ENCODE measurements at places on chromosomes 13 and 19.

GRCh38 chr19:42420055-42420544, 7.1 kb downstream of the LIPE start:
- DNase-seq, result no peak

- DNase-seq, result no peak
These were observed 19.2 kb downstream of the SLC27A1 start for GRCh38 chr19:17489392-17490030.

- no peak for DNase-seq
These were observed 53.1 kb downstream of the ARHGAP35 start for GRCh38 chr19:46913852-46914430.

- no peak for DNase-seq
These were observed 62.2 kb downstream of the SMARCA4 start for GRCh38 chr19:11023016-11023415.

DNA sequence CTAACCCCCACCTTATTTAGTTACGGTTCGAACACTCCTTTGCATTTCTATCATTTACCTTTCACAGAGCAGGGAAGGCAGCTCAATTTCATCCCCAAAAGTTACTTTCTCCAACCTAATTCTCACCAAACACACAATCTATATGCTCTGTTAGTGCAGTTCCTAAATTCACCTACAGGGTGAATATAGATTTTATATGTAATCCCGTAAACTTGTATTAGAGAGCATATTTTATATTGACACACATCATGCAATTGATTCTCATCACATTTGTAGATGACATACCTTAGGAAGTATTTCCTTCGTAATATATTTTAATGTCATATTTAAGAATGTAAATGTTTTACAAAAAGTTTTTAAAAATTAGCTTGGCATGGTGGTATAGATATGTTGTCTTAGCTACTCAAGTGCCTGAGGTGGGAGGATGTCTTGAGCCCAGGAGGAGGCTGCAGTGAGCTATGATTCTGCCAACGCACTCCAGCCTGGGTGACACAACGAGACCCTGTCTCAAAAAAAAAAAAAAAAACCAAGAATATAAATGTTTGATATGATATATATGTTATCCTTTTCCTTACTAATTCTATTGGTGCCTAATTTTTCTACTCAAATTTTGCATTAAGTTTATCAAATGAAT, 57.3 kb upstream of the TNFRSF19 start:
- DNase-seq, result no peak

- no peak for DNase-seq
These were observed 3.0 kb upstream of the DIRAS1 start for GRCh38 chr19:2724148-2724557.

GRCh38 chr19:27736225-27736624, 1476.7 kb downstream of the UQCRFS1 start:
- no peak for DNase-seq

- DNase-seq, result no peak
These were observed 135.8 kb downstream of the SHISA2 start for GRCh38 chr13:25915840-25916518.

All from AG04449 (cell line).